ENCODE measurements at places on chromosomes 6 and 20.

GRCh38 chr20:24151621-24152294, 163.2 kb upstream of the GGTLC1 start:
- DNase-seq, result no peak

- DNase-seq, result no peak
Observed at GRCh38 chr6:163866192-163866591, 451.7 kb downstream of the QKI start.

- DNase-seq, result no peak
Observed at GRCh38 chr6:135030532-135031178, 24.0 kb downstream of the HBS1L start.

GRCh38 chr6:90413867-90414266, 117.2 kb upstream of the BACH2 start:
- peak; percentile 71 for DNase-seq

DNA sequence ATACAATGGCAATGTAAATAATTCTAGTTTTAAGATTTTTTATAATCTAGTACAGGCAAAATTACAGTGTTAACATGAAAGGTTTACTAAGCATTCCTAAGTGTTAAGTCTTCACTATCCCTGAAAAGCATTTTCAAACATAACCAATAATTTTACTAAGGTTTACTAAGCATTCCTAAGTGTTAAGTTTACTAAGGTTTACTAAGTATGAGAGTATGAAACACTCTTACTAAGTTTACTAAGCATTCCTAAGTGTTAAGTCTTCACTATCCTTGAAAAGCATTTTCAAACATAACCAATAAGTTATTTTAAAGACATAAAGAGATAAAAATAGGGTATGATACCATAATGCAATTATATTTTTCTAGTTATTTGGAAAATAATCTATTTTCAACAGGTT, 82.6 kb downstream of the PRSS35 start:
- DNase-seq, result no peak

- no peak for DNase-seq
Observed at GRCh38 chr6:144159223-144159622, 8.9 kb downstream of the STX11 start.

- DNase-seq, result no peak
Observed at GRCh38 chr6:136079701-136080565, 170.2 kb downstream of the MTFR2 start.

GRCh38 chr20:33791959-33792597, 19.1 kb upstream of the CHMP4B start:
- peak; percentile 42 for DNase-seq
